Spinal cord (tissue), 10 donors: ENCODE measurements at places on chromosomes 3 and 15.

- DNase-seq: no peak
Observed at GRCh38 chr3:81451611-81452010, 309.8 kb downstream of the GBE1 start.

DNA sequence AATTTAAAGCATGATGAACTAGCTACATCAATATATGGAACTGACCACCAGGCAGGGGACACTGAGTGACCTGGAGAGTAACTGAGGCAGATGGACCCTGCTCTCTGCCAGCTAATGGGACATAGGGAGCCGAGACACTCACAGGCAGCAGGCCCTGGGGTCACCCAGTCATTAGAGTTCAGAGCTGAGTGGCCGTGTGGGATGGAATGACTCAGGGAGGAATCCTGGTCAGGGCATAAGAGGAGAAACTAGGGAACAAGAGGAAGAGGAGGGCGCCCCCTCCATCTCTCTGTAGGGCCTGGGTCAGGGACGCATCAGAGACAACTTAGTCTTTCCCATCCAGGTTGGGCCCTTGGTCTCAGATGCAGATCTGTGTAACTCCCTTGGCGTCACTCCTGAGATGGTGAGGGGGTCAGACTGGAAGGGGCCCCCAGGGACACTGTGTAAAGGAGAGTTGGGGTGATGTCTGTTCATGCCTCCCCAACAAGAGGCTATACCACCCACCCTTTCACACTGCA, 39.8 kb downstream of the CCDC12 start:
- DNase-seq: no peak

DNA sequence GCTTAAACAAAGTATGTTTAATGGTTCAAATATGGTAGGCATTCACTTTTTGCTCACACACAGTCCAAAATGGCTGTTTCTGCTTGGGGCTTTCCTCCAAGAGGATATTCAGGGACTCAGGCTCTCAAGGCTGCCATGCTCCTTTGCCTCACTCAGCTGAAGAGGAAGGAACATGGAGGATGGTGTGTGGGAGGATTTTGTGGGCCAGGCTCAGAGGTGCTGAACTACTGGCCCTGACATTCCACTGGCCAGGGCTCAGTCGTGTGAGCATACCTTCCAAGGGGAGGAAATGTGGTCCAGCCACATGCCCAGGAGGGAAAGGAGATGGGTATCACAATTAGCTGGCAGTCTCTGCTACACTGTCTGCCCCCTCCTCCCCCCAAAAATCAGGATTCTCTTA, 8.7 kb downstream of the PXYLP1 start:
- DNase-seq: no peak

GRCh38 chr3:44105571-44105970, 136.1 kb upstream of the TOPAZ1 start:
- DNase-seq: no peak

DNA sequence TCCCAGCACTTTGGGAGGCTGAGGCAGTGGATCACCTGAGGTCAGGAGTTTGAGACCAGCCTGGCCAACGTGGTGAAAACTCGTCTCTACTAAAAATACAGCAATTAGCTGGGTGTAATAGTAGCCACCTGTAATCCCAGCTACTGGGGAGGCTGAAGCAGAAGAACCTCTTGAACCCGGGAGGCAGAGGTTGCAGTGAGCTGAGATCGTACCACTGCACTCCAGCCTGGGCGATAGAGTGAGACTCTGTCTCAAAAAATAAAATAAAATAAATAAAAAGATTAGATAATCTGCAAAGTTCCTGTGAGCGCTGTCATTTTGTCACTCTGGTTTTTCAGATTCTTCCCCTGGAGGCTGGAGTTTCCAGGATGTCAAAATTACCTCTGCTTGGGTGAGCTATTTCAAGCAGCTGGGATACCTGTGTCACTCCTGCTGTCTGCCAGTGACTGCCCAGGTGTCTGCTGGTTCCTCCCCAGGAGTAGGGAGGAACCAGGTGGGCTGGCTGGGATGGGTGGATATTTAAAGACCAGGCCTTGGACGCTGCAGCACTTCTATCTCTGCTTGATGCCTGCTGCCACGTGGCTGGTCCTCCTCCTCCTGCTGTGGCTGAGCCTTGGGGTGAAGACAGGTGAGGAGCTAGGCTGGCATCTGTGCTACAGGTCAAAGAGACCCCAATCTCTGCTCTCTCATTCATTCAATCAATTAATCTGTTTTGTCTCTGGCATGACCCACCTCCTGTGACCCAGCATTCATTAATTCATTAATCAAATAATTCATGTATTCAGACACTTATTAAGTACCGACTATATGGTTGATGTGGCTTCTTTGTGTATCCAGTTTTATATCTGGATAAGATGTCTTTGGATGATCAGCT, 19.5 kb upstream of the MUC20 start:
- DNase-seq: no peak

- DNase-seq: no peak
Observed at GRCh38 chr15:94290730-94291129, 59.4 kb downstream of the MCTP2 start.

- DNase-seq: peak; percentile 47
Observed at GRCh38 chr15:70362886-70363285, 265.2 kb upstream of the TLE3 start.

GRCh38 chr15:76823303-76823702, 81.8 kb downstream of the SCAPER start:
- DNase-seq: no peak
